WERI-Rb-1 (cell line): ENCODE measurements at places on chromosomes 13 and 19.

DNA sequence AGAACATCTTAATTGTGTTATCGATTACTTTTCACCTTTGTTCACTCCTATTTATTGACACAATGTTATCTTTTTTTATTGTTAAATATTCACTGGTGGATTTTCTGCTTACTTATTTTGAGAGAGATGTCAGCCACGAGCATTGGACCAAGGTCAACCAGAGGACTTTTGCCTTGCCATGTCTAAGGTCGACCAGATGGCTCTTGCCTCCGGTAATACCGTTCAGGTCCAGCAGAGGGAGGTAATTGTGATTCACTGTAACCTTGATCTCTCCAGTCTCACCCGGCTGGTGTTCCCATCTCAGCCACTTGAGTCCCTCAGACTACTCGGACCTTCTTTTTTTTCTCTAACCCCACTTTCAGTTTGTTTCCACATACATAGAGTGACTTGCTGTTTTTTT, 1438.1 kb downstream of the UQCRFS1 start:
- DNase-seq = peak; percentile 44

DNA sequence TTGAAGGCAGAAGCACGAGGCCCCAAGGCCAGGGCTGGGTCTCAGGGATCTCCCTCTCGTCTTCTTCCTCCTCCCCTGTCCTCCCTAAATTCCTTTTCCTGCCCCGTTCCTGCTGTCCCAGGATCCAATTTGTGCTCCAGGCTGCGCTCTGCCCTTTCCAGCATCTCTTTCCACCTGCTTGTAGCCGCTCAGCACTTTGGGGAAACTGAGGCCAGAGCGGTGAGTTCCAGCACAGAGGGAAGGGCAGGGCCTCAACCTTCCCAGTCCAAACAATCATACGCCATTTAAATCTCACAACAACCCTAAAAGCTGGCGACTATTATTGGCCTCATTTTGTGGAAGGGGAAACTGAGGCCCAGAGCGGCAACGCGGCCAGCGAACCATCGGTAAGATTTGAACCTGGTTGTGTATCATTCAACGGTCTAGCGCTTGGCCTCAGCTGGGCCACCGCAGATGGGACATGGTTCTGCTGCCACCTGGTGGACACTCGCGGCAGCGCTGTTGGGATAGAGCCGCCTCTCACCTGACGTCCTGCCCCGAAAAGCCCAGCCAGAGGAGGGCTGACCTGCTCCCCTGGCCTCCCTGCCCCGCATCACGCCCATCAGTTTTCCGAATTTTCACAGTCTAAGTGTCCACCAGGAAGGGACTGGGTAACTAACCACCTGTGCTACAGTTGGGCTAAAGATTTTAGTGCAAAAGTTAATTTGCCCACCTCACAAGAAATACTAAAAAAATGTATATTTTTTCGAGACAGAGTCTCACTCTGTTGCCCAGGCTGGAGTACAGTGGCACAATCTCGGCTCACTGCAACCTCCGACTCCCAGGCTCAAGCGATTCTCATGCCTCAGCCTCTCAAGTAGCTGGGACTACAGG, 4.2 kb upstream of the RPL18A start:
- peak; percentile 85 for DNase-seq

DNA sequence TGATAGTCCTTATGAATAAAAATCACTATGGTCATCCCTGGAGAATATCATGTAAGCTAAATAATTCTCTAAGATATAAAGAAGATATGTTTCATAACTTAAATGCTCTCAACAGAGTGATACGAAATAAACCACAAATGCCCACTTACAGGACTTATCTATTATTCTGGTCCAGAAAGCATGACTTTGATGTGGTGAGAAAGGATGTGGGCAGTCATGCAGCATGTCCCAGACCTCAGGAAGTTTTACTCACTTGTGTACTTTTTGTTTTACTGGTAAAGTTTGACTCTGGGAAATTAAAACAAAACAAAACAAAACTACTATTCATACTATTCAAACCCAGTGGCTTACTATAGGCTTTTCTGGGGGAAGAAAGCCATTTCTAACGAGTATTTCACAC, 483.2 kb upstream of the SLITRK6 start:
- DNase-seq = no peak

DNA sequence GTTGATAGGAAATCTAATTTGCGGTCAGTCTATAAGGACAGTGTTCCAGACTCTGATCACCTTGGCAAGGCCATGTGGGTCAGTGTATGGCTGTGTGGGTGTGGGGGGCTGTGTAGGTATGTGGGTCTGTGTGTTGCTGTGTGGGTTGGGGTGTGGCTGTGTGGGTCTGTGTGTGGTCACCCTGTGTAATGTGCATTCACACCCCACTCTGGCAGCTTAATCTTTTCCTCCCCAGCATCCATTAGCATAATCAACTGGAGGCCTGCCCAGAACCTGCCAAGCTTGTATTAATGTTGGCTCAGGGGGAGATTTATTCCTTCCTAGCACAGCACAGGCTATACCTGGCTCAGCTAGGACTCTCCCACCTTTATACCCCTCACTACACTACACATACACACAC, 203.2 kb downstream of the TUBA3C start:
- no peak for DNase-seq

GRCh38 chr19:28466107-28467045, 746.6 kb downstream of the UQCRFS1 start:
- DNase-seq = peak; percentile 60

- no peak for DNase-seq
Observed at GRCh38 chr13:27463500-27463899, 13.1 kb upstream of the MTIF3 start.

- no peak for DNase-seq
Observed at GRCh38 chr13:90154311-90154960, 1193.1 kb upstream of the MIR17HG start.

DNA sequence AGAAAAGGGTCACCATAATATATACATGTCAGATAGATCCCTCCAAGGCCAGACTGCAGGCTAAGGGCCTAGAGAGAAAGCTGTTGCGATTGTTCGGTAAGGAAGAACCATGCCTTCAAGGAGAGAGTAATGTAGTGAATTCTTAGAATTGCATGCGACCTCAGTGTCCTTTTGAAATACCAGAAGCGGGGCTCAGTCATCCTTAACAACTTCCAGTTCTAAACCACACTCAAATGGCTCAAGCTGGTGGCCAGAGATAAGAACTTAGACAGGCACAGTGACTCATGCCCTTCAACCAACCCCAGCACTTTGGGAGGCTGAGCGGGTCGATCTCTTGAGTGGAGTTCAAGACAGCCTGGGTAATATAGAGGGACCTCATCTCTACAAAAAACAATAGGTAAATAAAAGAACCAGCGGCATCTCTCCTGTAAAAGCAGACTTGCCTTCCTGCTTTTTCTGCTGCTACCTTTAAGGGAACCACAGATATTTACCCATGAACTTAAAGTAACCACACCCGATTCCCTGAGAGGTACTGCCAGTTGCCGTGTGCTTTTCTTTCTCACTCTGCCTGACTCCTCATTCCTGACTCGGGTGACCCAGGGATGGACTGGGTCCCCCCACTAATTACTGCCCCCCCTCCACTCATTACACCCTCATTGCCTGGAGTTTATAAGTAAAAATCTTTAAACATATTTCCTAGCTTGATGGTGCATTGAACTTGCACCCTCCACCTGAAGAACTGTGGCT, 15.4 kb upstream of the SIGLEC6 start:
- DNase-seq = no peak

DNA sequence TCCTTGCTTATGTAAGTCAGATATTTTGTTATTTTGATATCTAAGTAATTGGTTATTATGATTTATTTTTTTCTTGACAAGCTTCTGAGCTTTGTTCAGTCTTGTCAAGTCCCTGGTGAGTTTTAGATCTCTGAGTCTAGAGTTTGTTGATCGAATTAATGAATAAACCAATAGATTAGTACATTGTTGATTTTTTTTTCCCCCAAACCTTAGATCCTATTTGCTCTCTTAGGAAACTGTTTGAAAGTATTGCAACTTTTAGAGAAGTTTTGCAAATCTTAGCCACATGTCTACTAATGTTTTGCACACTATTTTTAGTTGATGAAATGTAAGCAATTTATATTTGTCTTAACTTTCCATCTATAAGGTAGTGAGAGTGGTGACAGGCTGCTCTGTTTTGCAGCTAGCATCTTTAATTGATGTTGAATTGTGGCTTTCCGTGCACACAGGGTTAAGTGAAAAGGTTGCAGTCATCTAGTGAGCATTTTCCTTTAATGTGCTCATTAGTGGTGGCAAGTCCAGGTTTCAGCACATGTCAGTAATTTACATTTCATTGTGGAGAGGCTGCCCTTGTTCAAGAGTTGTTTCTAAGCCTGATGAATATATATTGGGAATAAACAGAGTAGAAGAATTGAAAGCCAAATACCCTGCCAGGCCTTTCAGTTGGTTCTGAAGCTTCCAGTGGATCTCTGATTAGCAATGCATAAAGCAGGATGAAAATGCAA, 86.3 kb downstream of the PCCA start:
- no peak for DNase-seq

DNA sequence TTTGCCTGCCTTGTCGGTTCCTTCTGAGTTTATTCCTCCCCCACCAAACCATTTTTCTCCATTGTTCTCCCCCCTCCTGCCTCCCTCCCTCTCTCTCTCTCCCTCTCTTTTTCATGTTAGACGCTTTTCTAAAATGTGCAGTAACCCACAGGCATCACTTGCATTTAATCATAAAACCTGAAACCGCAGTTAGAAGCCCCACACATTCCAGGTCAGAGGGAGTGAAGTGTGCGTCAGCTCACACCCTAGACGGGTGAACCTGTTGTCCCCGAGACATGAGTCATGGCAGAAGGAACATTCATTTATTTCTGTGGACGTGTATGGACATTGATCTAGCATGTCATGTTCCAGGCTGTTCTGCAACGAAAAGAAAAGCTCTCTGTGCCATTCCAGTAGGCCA, 19.9 kb downstream of the ONECUT3 start:
- DNase-seq = no peak

- DNase-seq = no peak
Observed at GRCh38 chr13:113874177-113874576, 10.3 kb upstream of the GAS6 start.

- peak; percentile 63 for DNase-seq
Observed at GRCh38 chr19:19064811-19065745, 1.3 kb downstream of the SLC25A42 start.

DNA sequence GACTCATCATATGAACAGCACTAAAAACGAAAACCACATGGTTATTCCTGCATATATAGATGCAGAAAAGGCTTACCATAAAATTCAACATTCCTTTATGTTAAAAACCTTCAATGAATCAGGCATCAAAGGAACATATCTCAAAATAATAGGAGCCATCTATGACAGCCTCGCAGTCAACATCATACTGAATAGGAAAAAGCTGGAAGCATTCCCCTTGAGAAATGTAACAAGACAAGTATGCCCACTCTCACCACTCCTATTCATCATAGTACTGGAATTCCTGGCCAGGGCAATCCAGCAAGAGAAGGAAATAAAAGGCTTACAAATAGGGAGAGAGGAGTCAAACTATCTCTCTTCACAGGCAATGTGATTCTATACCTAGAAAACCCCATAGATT, 179.6 kb upstream of the HTR2A start:
- no peak for DNase-seq
